Fibroblast of lung (primary cell): ENCODE measurements at places on chromosomes 7 and 10. TPM values are rescaled to one million over a fixed set of nuclear protein-coding genes. Genes with fewer than 3 reads are reported as not detected.

- no peak for DNase-seq
- no peaks in the 10 kb centered on the region for H3K27me3 ChIP-seq
- H3K27ac ChIP-seq: no peak overlapping the region
- no peaks in the 10 kb centered on the region for H3K36me3 ChIP-seq
Measured at GRCh38 chr10:90919683-90920574, 958 bp downstream of the ANKRD1 start.

DNA sequence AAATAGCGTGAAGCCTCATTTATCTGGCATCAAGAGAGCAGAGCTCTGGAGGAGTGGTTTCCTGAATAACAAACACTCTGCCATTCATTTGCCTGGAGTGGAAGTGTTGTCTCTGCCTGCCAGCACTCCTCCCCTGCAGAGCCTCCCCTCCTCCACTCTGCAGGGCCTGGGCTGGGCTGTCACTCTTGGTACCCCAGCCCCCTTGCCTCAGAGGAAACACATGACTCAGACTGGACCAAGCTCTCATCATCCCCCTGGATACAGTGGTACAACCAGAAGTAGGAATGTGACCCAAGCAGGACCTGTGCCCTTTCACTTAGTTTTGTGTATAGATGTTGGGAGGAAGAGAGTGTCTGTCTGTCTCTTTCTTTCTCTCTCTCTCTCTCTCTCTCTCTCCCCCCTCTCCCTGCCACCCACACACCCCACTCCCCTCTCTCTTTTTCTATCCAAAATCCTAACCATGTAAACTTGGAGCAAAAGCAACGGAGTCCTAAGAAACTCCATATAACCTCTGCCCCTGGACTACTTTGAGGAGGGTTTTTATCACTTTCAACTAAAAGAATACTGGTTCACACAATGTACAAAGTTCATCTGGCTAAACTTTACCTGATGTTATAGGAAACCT is 43.9 kb downstream of the DOCK4 start:
- H3K4me1 ChIP-seq: peaks cover 8% of the 10 kb centered on the region
- H3K27me3 ChIP-seq: no peaks in the 10 kb centered on the region
- peak; percentile 68 for DNase-seq

Gene MRLN
- total RNA-seq: not detected in 2 replicates

Gene VPS37D
- 6.2 and 6.8 TPM in 2 replicates for total RNA-seq

- H3K27me3 ChIP-seq: no peaks in the 10 kb centered on the region
- no peak overlapping the region for H3K4me3 ChIP-seq
- peaks cover 13% of the 10 kb centered on the region for H3K4me1 ChIP-seq
- DNase-seq: peak; percentile 31
Measured at GRCh38 chr10:103154521-103155299, 38.4 kb downstream of the NT5C2 start.

Gene SORCS1
- under 0.01 TPM in 1 of 2 replicates, not detected in the other for total RNA-seq
